NCI-H69 (cell line): ENCODE measurements at places on chromosomes 2 and 18.

DNA sequence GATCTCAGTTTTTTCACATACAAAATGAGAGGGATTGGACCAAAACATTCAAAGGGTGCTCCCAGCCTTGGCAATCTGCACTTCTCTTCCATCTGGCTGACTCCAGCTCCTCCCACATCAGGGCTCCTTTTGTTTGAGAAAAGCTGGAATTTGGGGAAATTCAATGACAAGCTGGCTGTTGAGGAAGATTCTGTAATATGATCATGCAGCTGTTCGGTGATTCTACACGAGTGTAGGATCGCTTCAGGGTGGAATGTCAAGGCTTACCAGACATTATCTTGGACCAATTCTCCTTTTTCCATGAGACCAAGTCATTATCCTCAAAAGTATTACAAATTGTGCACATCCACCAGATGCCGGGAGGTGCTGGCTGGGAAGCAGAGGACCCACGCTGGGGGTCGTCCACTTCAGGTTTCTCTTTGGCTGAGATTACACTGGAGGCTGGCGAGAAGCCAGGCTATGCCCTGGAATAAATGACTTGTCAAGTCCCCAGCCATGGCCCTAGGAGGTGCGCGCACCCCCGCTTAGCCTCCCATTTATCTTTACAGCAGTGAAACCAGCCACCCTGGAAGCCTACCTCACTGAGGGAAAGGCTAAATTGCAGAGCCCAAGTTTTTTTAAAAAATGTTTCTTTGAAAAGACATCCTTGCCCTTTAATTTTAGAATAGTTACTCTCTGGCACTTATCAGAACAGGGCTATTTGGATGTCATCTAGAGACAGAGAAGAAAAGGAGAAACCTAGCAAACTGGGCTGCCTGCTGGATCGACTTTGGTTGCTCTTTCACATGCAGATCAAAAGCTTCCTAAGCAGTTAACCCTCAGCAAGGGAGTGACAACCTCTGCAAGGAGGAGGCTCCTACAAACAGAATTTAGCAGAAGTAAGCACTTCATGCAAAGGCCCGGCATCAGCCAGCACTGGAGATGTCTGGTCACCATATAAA, 42.5 kb upstream of the LCLAT1 start:
- peak; percentile 84 for DNase-seq

- no peak for DNase-seq
These were observed 632.7 kb upstream of the ID2 start for GRCh38 chr2:8049176-8049575.

DNA sequence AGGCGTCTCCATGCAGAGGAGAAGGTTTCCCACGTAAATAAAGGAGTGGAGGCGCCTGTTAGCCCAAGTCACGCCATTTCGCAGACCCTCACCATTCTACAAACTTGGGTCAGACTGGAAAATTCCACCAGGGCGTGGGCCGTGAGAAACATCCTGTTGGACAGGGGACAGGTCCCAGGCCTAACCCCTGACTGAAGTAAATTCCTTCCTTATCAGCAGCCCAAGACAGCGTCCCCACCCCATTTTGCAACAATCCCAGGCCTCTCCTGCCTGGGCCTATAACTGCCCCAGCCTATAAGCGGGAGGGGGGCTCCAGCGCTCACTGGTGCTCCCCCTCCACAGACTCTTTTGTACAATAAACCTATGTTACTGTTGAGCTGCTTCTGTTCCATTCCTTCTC, 57.3 kb upstream of the CBLN2 start:
- DNase-seq = no peak

DNA sequence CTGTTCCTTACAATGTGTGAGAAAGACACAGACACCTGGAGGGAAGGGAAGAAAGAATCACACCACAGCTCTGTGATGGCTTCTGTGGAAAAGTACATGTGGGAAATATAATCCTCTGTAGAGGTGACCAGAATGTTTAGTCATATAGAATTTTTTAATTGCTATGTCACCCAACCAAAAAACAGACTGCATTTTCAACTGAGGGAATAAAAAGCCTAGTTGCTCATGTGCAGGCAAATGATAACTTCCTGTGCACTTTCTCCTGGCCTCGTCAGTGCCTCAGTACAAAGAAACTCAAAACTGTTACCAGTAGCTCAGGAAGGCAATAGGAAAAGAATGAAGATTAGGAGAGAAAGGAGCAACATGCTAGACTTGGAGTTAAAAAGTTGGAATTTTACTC, 326.8 kb downstream of the OSR1 start:
- DNase-seq = no peak

DNA sequence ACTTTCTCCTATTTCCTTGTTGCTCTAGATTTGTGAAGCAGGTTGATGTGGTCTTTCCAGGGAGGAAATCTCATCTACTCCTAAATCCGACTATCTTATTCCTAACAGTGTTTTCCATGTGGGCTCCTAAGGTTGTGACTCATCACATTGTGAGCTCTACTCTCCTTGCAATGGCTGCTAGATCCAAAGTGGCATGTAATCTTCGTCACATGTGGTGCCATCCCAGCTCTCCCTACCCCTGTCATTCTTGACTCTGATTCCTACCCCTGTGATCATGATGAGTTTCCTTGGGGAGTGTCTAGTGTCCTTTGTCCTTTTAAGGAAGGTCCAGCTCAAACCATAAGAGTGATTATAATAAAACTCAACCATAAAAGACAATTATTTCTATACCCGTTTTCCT, 47.3 kb upstream of the GULP1 start:
- peak; percentile 3 for DNase-seq

DNA sequence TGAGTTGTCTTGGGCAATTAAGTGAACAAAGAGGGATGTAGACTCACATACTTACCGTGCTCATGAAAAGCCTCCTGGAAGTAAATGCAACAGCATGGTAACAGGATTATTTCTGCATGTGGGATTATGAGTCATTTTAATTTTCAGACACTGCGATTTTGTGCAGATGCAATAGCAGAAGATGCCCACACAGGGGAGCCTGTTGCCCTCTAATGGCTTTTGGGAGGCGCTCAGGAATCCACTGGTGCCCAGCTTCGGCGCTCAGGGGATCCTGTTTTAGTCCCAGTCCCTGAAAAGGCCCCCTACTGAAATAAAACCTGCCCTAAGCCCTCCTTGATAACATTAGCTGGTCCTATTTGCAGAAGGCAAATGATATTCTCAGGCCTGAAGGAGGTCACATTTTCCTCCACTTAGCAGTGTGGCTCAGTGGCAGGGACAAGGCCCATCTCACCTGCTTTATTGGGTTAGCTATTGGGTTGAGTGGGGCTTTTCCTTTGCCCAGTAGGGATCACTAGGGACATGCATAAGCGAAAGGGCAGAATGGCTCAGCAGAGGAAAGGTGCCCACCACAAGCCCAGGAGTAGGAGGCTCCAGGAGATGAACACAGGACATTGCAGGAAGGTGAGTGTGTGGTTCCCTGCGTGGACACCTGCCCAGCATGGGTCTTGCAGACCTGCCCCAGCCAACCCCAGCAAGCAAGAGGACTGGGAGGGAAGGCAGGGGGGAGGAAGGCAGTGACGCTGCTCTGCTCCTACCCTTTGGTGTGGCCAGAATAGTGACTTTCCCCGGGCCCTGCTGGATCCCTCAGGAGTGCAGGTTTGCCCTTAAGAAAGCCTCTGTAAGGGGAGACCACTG, 26.5 kb upstream of the KCNS3 start:
- DNase-seq = peak; percentile 53

DNA sequence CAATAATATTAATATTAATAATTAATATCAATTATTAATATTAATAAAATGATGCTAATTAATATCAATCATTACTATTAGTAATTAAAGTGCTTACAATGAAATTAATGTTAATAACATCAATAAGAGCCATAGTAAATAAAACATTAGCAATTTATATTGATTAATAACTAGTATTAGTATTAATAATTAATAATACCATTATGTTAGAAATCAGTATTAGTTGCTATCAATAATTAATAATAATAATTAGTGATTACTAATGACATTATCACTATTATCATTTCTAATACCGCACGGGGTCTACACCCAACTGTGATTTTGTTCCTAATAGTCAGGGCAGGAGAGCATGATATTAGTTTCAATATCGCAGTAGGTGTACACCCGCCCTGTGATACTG, 22.8 kb upstream of the AQP4 start:
- no peak for DNase-seq

DNA sequence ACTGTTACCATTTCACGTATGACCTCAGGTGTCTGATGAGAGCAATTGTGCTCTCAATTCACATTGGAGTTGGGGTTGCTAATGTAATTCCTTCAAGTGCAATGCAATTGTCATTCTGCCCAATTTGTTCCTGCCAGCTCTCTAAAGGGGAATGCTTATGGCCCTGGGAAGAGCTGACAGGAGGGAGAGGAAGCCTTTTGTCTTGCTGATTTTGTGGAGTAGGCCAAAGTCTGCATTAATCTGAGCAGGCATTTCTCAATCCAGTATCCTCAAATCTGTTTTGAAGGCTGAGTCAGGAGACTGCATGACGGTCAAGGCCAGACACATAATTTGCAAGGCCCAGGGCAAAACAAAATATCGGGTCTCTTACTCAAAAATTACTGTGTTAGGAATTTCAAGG, 326.4 kb upstream of the SPHKAP start:
- no peak for DNase-seq

DNA sequence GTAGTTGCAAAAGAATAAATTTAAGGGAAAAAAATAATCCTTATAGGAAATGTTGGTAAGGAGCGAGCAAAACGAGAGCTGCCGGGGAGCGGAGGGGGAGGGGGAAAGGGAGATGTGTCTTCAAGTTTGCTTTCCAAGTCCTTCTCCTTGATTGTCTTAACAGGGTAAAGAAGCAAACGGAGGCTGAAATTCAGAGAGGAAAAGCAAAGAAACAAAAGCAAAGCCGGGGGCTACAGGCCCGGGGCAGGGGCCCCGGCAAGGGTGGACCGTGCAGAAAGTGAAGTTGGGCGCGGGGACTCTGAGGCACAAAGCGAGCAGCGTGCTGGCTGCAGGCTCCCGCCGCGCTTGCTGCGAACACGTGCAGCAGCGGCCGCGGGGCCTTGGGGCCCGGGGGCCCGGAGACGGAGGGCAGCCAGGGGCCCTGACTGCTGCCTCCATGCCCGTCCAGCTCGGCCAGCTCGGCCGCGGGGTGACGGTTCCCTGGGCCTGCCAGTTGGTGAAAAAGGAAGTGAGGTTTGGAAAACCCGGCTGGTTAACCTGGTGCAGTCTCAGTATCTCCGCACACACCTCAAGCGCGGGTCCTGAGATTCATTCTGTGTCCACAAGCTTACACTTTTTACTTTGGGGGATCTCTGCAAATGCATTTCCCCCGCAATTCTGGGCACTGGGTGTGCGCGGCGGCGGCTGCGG, 4.1 kb downstream of the BCL11A start:
- DNase-seq = peak; percentile 74

- peak; percentile 1 for DNase-seq
These were observed 250.5 kb downstream of the HDAC4 start for GRCh38 chr2:239150125-239151011.

- no peak for DNase-seq
These were observed 269.4 kb upstream of the CCDC68 start for GRCh38 chr18:55228707-55229106.

- DNase-seq = no peak
These were observed 863.9 kb downstream of the SUCLG1 start for GRCh38 chr2:83595121-83595690.

DNA sequence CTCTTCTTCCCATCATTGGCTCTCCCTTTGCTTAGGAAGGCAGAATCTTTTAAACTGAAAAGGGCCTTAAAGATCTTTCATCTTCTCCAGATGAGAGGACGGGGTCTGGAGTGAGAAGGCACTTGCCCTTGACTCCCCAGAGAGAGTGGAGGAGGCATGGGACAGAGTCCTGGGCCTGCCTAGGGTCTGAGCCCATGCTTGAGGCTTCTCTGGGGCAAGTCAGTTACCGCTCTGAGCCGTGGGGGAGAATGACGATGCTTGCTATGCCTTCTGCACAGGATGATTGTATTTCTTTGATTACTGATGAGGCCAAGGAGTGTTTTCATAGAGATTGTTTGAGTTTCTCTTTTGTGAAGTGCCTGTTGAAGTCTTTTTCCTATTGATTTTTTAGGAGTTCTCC, 921 bp downstream of the PLB1 start:
- DNase-seq = no peak

DNA sequence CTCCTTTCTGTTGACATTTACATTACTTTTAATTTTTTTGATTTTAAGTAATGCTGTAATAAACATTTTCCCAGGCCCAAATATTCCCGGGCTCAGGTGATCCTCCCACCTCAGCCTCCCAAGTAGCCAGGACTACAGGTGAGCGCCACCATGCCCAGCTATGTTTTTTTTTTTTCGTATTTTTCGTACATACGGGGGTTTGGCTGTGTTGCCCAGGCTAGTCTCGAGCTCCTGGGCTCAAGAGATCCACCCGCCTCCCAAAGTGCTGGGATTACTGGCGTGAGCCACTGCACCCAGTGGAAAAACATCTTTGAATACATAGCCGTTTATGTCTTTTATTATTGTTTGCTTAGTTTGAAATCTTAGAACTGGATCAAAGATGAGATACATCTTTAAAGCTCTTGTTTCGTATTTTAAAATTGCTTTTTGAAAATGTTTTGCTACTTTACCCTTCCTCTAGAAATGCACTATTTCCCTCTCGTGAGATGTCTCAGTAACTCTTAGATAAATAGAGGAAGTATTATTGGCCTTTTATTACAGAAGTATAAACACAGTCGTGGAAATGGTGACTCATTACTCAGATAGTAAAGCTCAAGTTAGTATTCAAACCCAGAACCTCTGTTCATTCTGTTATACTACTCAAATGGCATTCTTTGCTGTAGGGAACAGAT, 2.4 kb downstream of the SMCHD1 start:
- peak; percentile 25 for DNase-seq

GRCh38 chr18:46621111-46621766, 35.8 kb downstream of the LOXHD1 start:
- no peak for DNase-seq

DNA sequence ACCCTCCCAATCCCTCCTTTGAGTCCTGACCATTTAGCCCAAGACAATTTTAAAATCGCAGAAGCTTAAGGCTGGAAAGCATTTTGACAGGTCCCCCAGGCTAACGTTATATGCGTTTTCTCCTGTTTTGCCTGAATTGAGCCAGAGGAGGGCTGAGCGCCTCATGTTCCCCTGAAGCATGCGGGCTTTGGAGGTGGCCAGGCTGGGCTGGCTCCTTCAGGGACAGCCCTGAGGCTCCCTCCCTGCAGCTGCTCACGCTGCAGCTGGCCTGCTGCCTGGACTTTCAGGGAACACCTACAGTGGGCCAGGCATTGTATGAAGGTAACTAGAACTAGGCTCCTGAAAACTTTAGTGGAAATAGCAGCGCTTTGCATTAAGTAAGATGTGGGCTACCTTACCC, 179.2 kb downstream of the ACKR3 start:
- DNase-seq = peak; percentile 34

DNA sequence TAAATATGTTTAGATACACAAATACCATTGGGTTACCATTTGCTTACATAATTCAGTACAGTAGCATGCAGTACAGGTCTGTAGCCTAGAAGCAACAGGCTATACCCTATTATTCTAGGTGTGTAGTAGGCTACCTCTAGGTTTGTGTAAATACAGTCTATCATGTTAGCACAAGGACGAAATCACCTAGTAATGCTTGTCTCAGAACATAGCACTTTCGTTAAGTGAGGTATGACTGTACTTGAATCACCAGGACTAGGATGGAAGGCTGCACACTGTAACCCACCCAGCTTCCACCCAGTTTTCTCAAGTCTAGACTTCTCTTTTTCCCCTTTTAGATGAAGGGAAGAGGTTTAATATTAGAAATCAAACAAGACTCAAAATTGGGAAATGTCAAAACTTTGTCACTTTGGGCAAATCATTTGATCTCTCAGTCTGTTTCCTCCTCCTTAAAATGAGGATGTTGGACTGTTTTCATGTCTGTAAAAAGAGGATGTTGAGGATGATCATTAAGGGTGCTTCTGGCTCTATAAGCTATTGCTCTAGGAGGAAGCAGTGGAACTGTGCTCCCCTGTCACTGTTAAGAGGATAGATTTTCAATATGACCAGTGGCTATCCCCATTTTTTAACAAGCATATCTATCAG, 3.7 kb upstream of the SOCS6 start:
- DNase-seq = no peak
